Pancreas (tissue), 10 donors: ENCODE measurements at places on chromosomes 5 and 9. TPM values are rescaled to one million over a fixed set of nuclear protein-coding genes. Genes with fewer than 3 reads are reported as not detected.
A peak's percentile ranks its signal among the peaks of the same experiment; 100 is the strongest.

DNA sequence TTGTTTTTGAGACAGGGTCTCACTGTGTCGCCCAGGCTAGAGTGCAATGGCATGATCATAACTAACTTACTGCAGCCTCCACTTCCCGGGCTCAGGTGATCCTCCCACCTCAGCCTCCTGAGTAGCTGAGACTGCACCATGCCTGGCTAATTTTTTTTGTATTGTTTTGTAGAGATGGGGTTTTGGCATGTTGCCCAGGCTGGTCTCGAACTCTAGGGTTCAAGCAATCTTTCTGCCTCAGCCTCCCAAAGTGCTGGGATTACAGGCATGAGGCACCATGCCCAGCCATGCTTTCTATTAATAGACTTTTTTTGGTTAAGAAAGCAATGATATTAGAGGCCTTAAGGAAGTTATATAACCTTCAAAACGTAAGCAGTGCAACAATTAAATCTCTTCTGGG is 23.3 kb downstream of the CLTA start:
- H3K27me3 ChIP-seq = no peaks in the 10 kb centered on the region
- no peak for DNase-seq
- H3K27ac ChIP-seq = no peak overlapping the region
- H3K4me3 ChIP-seq = no peak overlapping the region
- peaks cover 7% of the 10 kb centered on the region for H3K36me3 ChIP-seq

- H3K27me3 ChIP-seq = no peaks in the 10 kb centered on the region
- H3K36me3 ChIP-seq = no peaks in the 10 kb centered on the region
- DNase-seq = no peak
- no peak overlapping the region for H3K4me3 ChIP-seq
- H3K27ac ChIP-seq = no peak overlapping the region
These were observed 16.8 kb downstream of the RASGRF2 start for GRCh38 chr5:80976985-80977384.

NIPAL4 gene
- not detected for total RNA-seq

SNCAIP gene
- not detected for total RNA-seq

DNA sequence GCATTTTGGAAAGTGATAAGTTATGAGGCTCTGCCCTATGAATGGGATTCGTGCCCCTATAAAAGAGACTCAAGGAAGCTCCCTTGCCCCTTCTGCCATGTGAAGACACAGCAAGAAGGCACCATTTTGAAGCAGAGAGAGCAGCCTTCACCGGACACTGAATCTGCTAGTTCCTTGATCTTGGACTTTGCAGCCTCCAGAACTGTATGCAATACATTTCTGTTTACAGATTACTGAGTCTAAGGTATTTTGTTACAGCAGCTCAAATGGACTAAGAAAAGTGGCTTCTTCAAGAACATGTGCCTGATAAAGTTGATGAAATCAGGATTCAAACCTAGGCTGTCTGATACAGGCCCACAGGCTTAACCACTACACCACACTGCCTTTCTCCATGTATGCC is 131.6 kb upstream of the MAP3K1 start:
- no peak overlapping the region for H3K4me3 ChIP-seq
- no peaks in the 10 kb centered on the region for H3K4me1 ChIP-seq
- no peak for DNase-seq
- no peak overlapping the region for H3K27ac ChIP-seq

GRCh38 chr5:140109018-140109758 is 4.7 kb upstream of the PURA start:
- no peak for DNase-seq
- peak overlapping the region; percentile 55 for H3K4me3 ChIP-seq
- H3K36me3 ChIP-seq = no peaks in the 10 kb centered on the region
- peak overlapping the region; percentile 99 for H3K27ac ChIP-seq
- peaks cover 21% of the 10 kb centered on the region for H3K4me1 ChIP-seq

DNA sequence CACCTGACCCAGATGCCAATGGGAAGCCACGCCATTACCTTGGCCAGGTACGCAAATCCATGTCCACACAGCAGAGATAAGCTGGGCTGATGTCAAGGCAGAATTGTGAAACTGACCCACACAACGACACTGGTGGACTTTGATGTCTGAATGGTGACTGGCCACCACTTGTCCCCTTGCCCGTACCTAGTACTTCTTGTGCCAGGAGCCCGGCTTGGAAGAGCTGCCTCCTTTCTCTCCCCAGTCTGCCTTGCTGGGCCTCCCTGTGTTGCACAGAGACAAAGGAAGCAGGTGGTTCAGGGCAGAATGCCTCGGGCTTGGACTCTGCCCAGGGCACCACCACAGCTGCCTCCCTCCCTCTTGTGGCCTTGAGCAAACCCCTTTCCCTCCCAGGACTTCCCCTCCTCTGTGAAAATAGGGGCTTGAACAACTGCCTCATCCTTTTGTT is 23.3 kb downstream of the PTGES2 start:
- peak overlapping the region; percentile 79 for H3K27ac ChIP-seq
- H3K36me3 ChIP-seq = peaks cover 35% of the 10 kb centered on the region
- H3K4me1 ChIP-seq = peaks cover 46% of the 10 kb centered on the region
- H3K27me3 ChIP-seq = no peaks in the 10 kb centered on the region
- H3K4me3 ChIP-seq = no peak overlapping the region

RASGRF2 gene
- total RNA-seq = 1.1 TPM

FOXD4 gene
- total RNA-seq = 0.35 TPM

- no peak overlapping the region for H3K27ac ChIP-seq
- H3K27me3 ChIP-seq = no peaks in the 10 kb centered on the region
- no peak overlapping the region for H3K4me3 ChIP-seq
- DNase-seq = no peak
- H3K4me1 ChIP-seq = peaks cover 8% of the 10 kb centered on the region
These were observed 418.6 kb upstream of the GRAMD2B start for GRCh38 chr5:126004636-126005035.

GRCh38 chr9:99971410-99971809 is 65.0 kb downstream of the STX17 start:
- H3K4me1 ChIP-seq = no peaks in the 10 kb centered on the region
- H3K27me3 ChIP-seq = no peaks in the 10 kb centered on the region
- H3K4me3 ChIP-seq = no peak overlapping the region
- no peak overlapping the region for H3K27ac ChIP-seq
- no peak for DNase-seq
